ENCODE measurements at places on chromosomes 1 and 21.

DNA sequence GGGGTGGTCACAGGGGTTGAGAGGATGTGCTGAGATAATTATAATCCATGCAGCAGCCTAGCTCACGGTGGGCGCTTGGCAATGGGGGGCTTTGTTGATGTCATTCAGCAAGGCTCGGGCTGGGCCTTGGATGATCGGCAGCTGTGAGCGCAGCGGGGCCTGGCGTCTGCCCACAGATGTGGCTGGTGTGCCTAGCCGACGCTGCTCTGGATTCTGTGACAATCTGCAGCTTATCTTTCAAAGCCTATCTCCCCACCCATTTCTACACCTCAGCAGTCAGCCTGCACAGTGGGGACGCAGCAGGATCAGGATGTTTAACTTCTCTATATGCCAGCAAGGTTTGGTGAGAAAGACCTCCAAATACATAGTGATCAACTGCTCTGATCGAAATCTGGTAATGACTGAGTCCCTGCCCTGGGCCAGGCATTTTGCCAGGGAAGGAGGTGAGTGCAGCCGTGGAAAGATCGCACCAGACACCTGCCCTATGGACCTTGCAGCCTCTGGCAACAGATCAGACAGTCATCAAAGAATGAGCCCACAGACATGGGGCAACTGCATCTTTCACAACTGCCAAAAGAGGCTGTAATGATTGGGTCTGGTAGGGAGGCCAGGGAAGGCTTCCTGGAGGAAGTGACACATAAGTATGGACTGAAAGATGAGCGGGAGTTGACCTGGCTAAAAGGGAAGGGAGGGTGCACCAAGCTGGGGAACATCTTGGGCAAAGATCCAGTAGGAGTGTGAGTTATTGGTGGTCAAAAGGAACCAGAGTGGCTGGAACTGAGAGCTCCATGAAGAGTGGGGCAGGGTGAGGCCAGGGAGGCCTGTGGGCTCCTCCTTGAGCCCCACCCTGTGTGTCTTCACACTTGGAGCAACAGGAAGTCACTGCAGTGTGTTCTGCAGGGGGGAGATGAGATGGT, 35.3 kb downstream of the EPHB2 start:
- DNase-seq: no peak

- no peak for DNase-seq
Observed at GRCh38 chr1:160209321-160210046, 4.3 kb downstream of the PEA15 start.

DNA sequence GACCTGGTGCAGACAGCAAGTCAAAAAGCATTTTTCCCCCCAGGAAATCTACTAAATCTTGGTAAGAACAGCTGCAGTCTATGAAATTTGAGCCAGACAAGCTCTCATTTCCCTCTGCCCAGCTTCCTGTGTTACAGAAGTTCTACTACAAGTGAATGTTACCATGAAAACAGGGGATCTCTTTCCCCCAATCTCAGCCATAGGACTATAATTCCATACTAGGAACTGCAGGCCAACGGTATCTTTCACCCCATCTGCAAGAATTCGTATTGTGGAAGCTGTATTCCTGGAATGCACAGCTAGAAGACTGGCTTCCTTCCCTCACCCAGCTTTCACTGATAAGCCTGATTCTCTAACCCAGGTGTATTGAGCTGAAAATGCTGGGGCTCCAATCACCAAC, 1655.4 kb downstream of the BRINP3 start:
- no peak for DNase-seq

GRCh38 chr1:41358131-41359021, 2.9 kb upstream of the FOXO6 start:
- DNase-seq: peak; percentile 70

DNA sequence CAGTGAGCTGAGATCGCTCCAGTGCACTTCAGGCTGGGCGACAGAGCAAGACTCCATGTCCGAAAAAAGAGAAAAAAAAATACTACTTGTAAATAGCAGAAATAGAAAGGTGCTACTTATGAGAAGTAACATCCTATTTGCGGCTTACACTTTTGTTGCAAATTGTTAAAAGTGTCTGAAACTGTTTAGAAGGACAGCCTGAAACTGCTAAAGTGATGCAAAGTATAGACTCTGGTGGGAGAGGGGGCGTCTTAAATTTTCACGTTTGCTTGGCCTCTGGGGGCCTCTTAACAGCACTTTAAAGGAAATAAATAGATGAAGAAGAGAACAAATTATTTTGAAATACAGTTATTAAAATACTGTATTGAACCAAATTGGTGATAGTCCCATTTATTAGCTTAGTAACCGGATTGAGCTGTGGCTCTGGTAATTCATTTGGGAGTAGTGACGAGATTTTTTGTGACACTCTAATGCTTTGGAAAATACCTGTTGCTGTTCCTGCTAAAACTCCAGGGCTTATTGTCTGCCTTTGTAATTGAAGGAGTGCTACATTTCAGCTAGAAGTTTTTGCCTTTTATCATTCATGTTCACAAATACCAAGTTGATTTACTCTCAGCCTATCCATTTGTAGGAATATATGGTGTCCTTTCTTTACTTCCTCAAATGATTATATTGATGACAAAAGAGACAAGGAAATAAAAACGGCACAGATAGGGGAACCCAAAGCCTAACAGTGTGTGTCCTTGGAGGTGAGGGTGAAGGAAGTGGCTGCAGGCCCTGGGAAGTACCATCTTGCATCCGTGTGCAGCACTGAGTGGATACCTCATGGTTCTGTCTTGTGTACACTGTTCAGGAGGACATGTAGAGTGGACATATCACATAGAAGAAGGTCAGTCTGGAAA, 6.2 kb downstream of the PKNOX1 start:
- DNase-seq: no peak

GRCh38 chr1:117695796-117696490, 90.1 kb downstream of the TENT5C start:
- DNase-seq: no peak

GRCh38 chr1:180365039-180365438, 135.0 kb downstream of the LHX4 start:
- no peak for DNase-seq

- no peak for DNase-seq
Observed at GRCh38 chr1:197903196-197903514, 725 bp downstream of the C1orf53 start.

DNA sequence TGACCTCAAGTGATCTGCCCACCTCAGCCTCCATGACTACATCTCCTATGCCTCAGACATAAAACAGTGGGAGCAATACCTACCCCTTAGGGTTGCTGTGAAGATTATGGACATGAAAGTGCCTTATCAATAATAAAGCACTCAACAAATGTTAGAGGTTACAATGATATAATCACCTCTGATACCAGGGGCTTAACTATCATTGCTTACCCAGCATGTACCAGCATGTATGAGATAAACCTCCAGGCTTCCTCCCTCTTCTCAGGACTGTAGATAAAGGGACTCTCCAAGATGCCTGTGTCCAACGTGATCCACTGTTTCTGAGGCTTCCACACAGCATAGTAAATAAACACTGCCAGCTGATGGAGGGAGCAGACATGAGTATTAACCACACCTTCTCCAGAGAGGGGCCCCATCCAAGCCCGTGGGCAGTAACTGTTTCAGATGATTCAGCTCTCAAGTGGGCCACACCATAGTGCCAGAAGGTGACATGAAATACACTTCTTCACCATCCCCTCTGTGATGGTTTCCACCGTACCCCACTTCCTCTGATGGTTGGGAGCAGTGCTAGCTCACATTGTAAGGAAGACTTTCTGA, 26.2 kb downstream of the RHBDL2 start:
- no peak for DNase-seq

GRCh38 chr1:94993931-94994645, 67.2 kb upstream of the CNN3 start:
- no peak for DNase-seq

GRCh38 chr1:52919051-52919722, 2.4 kb downstream of the ECHDC2 start:
- DNase-seq: no peak

DNA sequence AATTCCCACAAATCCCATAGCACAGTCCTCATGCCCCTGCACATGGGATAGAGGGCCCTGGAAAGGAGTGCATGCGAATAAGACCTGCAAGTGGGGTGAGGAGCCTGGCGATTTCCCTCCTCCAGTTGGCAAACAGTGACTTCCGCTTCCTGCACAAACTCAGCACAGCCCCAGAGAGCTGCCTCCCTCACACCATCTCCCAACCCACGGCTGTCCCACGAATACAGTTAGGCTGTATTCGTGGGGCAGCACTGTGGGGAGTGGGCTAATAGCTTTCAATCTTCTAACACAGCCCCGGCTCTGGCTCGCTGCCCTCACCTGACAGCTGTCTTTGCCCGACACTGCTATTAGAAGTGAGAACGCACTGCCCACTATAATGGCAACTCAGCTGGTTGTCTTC, 28.2 kb upstream of the CNTN2 start:
- no peak for DNase-seq

GRCh38 chr1:100009458-100009857, 39.7 kb downstream of the SLC35A3 start:
- DNase-seq: no peak

DNA sequence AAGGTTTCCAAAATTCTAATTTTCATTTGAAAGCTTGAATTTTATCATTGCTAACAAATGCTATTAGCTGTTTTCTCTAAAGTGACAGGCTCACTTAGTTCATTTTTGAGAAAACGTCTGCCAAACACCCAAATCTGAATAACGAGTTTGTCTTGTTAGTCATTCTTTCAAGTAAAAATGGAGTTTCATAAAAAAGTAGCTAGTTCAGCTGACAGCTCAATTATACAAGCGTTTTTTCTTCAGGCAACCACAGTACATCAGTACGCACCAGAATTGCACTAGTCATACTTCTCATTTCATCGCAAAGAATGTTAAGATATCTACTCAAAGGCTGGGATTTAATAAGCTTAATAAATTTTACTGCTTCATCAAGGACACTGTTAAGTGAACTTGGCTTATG, 72.3 kb upstream of the SLFNL1 start:
- DNase-seq: no peak

GRCh38 chr1:204041803-204042505, 31.0 kb upstream of the SOX13 start:
- no peak for DNase-seq

- no peak for DNase-seq
Observed at GRCh38 chr1:9787702-9788101, 36.1 kb downstream of the CLSTN1 start.

DNA sequence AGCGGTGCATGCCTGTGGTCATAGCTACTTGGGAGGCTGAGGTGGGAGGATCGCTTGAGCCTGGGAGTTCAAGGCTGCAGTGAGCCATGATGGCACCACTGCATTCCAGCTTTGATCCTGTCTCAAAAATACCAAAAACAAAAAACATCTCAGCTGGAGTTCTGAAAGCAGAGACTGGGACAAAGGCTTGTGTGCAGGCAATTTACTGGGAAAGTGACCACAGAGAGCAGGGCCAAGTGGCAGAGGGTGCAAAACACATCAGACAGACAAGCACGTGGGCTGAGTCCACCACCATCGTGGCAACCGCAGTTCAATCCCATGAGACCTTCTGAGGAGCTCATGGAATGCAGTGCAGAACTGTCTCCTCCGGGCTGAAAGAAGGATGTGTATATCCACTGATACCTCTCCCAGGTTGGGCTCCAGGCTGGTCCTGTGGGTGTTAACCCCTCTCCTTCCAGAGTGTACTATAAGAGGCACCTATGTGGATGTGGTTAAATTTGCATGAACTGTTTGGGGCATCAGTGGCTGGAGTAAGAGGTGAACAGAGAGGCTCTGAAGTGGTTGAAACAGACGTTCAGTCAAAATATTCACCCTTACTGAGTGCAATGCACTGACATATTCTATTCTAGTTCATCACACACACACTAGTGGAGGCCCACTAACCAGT, 10.8 kb downstream of the PIGP start:
- no peak for DNase-seq

DNA sequence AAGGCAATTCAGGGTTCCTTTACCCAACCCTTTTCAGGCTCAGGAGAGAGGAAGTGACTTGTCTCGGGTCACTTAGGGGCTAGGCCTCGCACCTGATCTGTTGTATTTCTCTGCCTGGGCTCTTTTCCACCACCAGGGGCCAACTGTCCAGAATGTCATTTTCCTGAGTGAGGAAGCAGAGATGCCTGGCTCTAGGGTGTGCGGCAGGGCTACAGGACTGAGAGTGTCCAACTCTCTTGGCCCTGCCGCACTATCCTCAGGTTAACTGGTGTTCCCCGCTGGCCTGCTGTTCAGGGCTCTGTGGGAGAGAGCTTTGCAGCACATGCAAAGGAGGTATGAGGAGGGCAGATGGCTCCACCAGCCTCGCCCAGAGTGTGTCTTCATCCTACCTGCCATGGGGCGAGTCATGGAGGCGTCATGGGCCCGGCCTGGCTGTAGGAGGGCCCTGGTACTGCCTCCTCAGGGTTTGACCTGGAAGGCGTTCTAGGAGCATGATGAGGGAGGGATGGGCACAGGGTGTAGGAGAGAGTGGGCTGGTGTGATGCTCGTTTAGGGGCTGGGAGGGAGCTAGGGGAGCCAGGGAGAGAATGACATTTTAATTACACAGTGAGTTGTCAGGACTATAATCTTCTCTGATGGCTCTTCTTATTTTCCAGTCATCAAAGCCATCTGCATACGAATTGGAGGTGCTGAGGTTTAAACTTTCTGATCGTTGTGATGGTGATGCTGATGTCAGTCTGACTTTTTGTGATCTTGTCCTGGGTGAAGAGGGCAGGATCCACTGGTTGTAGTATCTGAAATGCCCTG, 128.3 kb downstream of the NOS1AP start:
- DNase-seq: no peak

- no peak for DNase-seq
Observed at GRCh38 chr1:17190010-17190995, 14.6 kb upstream of the PADI1 start.

GRCh38 chr1:27380766-27381733, 2.1 kb downstream of the CD164L2 start:
- no peak for DNase-seq

DNA sequence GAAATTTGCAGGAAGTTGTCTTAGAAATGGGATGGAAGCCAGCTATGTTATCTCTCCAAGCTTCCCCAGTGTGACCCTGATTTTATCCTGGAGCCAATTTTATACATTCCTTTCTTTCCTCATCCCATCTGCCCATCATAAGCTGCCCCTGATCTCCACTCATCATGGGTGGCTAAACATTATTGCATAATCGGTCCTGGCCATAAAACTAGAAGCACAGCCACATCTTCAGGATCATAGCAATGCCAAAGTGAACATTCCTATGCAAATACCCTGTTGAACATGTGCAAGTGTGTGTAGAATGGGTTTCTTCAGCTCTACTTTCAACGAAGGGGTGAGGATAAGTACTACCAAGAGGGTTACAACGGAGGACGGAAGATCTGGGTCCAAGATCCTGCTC, 50.6 kb upstream of the COG2 start:
- DNase-seq: no peak

DNA sequence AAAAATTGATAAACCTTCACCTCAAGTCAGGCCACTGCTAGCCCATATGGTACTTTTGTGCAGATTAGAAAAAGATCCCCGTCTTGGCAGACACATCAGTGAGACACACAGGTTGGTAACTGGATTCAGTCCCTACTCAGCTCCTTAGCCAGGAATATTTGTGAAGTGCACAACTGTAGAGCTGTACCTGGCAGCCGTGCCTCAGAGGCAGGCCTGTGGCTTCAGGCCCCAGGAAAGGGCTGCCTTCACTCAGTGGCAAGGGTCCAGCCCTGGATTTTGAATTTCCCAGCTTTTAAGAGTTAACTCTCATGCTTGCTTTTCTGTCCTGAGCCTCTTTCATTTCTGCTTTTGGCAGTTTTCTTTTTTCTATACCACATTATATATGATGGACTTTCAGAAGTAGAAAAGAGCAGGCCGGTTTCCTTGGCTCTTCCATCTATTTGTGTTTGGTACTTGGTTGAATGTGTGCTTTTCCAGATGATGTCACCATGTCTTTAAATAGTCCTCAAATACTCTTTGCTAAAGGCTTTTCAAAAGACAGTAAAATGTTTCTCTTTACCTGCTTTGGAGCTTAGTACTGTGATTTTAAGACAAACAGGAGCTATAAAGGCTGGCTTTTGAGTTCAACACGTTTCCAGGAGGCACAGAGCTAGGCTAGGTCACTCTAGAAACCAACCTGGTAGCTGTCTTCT, 186.6 kb downstream of the AK5 start:
- no peak for DNase-seq

Data from tibial artery (tissue), 4 donors.